ENCODE measurements at places on chromosomes 11 and 22.
A peak's percentile ranks its signal among the peaks of the same experiment; 100 is the strongest.

DNA sequence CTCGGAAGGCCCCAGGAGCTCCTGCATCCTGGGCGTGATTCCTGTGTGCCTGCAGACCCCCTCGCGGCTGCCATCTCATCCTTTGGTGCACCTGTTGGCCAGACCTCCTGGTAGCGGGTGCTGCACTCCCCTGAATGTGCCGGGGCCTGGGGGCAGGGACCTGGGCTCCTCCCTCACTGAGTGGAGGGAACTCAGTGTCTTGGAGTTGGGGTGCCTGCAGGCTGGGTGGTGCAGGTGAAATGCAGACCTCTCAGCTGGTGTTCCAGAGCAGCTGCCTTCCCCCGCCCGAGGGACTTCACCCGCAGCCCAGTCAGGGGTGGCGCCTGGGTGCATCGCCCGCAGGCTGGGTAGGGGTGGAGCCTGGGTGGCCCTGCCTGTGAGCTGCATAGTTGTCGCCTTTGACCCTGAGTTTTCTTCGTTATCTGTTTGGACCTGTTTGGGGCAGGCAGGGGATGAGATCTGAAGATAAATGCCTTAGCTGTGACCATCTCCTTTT lies 31.4 kb downstream of the LRP5 start:
- no peak for DNase-seq

GRCh38 chr11:78840623-78841022 lies 266.0 kb upstream of the NARS2 start:
- no peak for DNase-seq

DNA sequence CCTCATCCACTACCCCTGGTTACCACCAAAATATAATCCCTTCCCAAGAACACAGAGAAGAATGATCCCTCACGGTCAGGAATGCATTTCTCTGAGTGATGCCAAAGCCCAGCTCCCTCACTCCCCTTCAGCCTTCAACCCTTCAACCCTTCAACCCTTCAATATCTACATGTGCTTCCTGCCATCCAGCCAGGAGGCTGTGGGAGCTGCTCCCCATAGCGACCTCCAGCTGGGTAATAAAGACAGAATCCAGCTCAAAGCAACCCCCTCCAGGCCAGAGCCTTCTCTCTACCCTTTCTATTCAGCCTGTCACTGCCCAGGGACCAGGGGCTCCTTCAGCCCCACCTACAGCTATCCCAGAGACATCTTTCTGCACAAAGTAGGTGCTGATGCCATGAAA lies 2.7 kb downstream of the ARHGAP1 start:
- DNase-seq: no peak

DNA sequence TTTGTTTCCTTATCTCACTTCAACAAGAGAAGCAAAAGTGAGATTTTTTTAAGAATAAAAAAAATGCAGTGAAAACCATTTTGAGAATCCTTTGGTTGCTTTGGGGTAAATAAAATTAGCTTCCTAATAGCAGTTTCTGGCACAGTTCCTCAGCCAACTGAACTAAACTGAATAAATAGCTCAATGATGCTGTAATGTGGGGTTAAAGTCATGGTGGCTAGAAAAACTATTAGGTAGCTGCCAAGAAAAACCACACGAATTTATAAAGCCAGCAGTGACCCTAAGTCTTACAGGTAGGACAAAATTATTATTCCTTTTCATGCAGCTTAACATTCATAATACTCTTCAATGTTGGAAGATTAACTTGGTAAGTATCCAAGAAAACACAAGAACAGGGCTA lies 142.4 kb downstream of the APIP start:
- no peak for DNase-seq

DNA sequence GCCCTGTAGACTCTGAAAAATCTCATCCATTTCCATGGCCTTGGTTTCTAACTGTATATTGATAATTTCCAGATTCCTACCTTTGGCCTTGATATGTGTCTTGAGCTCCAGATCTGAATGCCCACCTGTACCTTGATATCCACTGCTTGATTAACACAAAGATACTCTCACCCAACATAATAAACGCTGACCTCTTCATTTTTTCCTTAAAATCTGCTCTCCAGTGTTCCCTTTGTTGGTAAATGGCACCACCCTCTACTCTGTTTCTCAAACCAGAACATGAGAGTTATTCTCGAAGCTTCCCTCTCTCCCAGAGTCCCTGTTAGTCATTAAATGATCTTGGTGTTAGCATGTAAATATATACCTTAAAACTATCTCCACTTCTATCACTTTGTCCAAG lies 13.4 kb downstream of the TUG1 start:
- no peak for DNase-seq

- DNase-seq: no peak
Observed at GRCh38 chr11:60064111-60064510, 7.6 kb downstream of the MS4A3 start.

DNA sequence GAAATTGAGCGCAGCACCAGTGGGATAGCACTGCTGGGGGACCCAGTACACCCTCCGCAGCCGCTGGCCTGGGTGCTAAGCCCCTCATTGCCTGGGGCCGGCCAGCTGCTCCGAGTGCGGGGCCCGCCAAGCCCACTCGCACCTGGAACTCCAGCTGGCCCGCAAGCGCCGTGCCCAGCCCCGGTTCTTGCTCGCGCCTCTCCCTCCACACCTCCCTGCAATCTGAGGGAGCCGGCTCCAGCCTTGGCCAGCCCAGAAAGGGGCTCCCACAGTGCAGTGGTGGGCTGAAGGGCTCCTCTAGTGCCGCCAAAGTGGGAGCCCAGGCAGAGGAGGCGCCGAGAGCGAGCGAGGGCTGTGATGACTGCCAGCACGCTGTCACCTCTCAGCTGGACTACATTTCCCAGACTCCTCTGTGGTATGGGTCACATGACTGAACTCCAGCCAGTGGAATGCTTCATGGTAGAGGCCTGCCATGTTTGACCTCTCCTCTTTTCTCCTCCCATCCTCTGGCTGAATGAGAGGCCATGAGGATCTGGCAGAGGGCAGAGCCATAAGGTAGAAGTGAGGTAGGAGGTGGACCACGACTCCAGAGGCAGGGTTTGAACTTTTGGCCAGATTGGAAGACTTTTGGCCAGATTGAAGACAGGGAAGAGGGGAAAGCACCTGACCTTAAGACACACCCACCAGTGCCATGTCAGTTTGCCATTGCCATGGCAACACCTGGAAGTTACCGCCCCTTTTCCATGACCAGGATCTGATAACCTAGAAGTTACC lies 6.2 kb downstream of the MRGPRD start:
- peak; percentile 31 for DNase-seq

- peak; percentile 20 for DNase-seq
Observed at GRCh38 chr11:117931331-117931950, 2.2 kb upstream of the TMPRSS13 start.

DNA sequence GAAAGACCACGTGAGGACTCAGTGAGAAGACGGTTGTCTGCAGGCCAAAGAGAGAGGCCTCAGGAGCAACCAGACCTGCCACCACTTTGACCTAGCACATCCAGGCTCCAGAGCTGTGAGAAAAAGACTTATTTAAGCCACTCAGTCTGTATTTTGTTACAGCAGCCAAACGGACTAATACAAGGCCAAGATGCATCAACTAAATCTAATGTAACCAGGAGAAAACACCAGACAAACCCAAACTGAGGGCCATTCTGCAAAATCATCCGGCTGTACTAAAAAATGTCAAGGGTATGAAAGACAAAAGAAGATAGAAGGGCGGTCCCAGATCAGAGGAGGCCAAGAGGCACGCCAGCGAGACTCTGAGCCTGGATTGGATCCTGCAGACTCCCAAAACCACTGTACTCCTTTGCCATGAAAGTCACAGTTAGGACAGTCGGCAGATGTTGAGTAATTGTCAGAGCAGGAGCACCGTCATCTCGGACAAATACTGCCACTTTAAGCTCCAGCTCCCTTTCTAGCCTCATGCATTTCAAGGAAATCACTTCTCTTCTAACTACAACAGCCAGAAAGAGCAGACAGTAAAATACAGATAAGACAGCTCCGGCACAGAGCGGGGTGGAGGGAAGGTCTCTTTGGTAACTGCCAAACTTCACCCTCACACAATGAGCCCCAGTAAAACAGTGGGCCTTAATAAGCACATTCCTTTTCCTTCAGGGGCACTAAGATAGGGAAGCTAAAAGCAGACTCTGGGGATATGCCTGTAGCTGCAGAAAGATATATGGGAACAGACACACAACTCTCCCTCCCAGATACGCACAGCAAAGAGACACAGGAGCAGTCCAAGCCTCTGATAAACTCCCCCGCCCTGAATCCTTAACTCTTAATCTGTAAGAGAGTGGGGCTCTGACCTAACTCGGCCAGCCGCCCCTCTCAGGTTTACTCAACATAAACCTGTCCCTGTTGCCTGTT lies 3.5 kb upstream of the ZP1 start:
- DNase-seq: no peak

GRCh38 chr11:63766531-63767235 lies 1.9 kb downstream of the ZFTA start:
- DNase-seq: no peak

- no peak for DNase-seq
Observed at GRCh38 chr11:15539645-15540044, 424.9 kb downstream of the INSC start.

DNA sequence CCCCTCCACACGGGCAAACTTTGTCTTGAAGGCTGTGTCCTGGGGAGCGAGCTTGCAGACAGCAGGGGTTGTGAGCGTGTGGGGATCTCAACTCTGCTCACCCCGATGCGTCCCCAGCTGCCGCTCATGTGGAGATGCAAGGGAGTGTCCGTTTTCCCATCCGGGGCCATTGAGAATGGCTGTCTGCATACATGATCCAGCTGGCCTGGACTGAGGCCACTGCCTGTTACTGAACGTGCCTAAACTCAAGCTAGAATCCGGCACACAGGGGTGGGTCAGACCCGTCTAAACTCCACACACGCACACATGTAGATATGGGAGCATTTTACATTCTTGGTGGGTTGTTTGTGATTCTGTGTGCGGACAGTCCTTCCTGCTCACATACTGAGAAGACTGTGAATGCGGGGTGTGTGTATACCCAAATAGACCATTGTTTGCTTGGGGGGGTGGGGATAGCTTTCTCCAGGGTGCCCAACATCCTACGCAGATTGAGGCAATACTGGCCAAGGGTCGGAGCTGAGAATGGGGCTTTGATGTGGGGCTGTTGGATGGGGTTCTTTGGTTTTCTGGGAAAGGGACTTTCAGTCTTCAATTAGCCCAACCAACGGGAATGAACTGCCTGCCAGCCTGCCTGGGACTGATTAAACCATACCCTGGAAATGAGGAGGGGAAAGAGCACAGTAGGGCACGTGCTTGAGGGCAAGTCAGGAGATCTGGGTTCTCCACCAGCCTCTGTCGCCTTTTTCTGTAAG lies 60.4 kb downstream of the ST3GAL4 start:
- DNase-seq: no peak

DNA sequence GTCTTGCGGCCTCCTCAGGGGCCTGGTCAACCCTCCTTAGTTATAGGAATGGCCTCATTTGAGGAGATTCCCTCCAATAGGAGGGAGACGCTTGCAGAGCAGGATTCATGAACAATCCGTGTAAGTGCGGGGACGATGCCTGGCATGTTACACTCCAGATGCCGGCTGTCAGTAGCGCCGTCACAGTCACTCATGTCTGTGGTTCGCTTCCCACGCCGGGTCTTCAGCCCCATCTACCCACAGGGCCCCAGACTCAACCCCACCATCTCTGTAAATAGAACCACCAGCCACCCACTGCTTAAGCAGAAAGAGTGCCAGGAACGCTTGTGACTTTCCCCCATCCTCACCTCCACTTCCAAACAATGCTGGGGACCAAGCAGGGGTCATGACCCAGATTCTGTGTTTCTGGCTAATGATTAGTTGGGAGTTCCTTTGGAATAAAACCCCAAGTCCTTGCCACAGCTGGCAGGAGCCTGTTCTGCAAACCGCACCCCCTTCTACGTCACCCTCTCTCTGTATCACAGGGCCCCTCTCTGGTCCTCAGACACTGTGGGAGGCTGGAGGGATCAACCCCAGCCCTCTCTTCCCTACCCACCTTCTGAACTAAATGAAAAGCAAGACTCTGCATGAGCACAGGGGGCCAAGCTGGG lies 38.8 kb upstream of the TOLLIP start:
- no peak for DNase-seq

GRCh38 chr11:31141789-31142188 lies 227.8 kb downstream of the DCDC1 start:
- DNase-seq: no peak

GRCh38 chr22:23392420-23393121 lies 187.5 kb downstream of the IGLL1 start:
- no peak for DNase-seq

GRCh38 chr11:33802194-33802950 lies 28.1 kb upstream of the FBXO3 start:
- DNase-seq: no peak

- DNase-seq: no peak
Observed at GRCh38 chr11:113147249-113147648, 167.1 kb upstream of the TTC12 start.

DNA sequence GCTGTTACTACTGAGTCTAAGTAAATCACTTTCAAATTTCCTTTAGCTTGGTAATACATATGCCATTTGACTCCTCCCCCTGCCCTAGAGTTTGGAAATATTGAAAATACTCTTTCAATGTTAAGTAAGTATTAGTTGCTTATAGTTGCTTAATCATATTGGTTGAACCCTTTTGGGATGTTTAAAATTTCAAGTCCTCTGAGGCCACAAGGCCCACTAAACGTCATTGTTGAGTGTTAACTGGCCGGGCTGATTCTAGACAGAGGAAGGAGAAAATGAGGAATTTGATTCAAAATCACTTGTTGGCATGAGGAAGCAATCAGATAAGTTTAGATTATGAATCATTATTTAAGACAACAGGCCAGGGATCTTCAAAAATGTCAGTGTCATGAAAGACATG lies 8.5 kb downstream of the NAV2 start:
- no peak for DNase-seq

DNA sequence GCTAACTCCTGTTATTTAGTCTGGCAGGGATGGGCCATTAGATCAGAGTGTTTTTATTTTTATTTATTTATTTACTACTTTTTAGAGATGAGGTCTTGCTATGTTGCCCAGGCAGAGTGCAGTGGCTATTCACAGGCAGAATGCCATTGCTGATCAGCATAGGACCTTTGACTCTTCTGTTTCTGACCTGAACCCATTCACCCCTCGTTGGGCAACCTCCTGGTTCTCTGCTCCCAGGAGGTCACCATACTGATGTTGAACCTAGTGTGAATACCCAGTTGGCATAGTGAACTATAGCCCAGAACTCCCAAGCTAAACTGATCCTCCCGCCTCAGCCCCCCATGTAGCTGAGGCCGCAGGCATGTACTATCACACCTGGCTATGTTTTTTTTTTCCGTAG lies 16.5 kb upstream of the CECR2 start:
- no peak for DNase-seq

GRCh38 chr11:27436916-27437315 lies 35.7 kb downstream of the LGR4 start:
- no peak for DNase-seq

DNA sequence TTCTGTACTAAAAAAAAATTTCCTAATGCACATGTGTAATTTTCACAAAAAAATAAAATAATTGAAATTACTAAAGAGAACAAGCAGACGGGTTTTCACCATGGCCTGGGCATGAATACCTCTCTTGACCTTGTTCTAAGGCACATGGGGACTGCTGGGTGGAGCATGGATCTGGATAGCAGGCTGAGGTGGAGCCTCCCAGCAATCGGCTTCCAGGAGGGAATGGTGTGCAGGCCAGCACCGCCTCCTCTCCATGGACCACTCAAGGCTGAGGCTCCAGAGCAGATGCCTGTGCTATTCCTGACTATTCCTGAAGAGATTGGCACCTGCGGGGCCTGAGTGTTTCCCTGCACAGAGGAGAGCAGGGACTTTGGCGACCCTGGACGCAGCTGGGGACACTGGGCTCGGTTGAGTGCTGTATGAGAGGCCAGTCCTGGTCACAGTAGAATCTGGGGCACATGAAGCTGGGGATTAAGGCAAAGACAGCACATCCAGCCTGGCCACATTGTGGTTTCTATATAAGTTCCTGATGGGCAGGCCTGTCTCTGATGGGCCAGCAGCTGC lies 963.6 kb downstream of the BRD1 start:
- DNase-seq: no peak

All from activated naive CD4-positive, alpha-beta T cell treated with anti-CD3 and anti-CD28 coated beads, Interleukin-2, amount 10 ng/mL, durations not matched to agents 7 days and 5 days (primary cell).